Prostate gland (tissue), 2 donors: ENCODE measurements at places on chromosomes 11 and 22. TPM values are rescaled to one million over a fixed set of nuclear protein-coding genes. Genes with fewer than 3 reads are reported as not detected.

Gene MIOX
- not detected for total RNA-seq

Gene HEPHL1
- total RNA-seq: 0.09 TPM

Gene TFIP11
- 33.2 TPM for total RNA-seq

- no peak for DNase-seq
- no peak overlapping the region for H3K27ac ChIP-seq
- no peaks in the 10 kb centered on the region for H3K36me3 ChIP-seq
- no peaks in the 10 kb centered on the region for H3K4me1 ChIP-seq
- H3K27me3 ChIP-seq: no peaks in the 10 kb centered on the region
Measured at GRCh38 chr11:113189909-113190667, 124.3 kb upstream of the TTC12 start.

DNA sequence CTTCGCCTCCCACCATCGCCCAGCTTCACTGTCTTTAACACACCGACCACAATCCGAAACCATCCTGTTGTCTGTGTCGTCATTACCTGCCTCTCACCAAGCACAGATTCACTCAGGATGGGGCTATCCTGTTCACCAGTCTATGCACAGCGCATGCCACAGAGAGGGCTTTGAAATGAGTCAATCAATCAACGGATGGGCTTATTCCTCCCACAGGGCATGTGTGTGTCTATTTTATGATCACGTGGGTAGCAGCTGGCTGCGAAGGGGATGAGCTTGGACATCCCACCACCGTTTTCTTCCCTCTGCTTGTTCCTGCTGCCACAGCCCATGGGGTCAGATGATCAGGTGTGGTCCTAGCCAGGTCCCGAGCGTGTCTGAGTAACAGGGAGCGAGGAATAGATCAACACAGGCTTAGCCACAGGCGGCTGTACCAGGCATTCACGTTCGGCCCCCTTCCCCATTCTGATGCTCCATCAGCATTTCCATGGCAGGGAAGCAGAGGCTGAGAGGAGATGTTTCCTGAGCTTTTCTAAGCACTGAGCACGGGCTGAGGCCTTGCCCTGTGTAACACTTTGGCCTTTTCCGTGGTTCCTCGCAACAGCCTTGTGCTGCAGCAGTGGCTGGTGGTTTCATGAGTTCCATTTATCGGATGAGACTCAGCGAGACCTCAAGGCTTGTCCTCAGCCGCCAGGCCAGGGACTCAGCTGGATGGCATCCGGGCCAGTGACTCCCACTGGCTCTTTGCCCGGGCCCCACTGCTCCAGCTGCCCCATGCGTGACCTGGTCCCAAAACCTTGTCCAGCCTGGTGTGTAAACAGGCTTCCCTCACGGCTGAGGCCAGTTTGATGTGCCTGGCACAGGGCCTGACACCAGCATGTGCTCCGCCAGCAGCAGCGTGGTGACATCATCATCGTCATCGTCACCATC, 48.1 kb upstream of the FGF3 start:
- DNase-seq: no peak
- no peaks in the 10 kb centered on the region for H3K36me3 ChIP-seq
- H3K27me3 ChIP-seq: peaks cover 3% of the 10 kb centered on the region
- H3K4me1 ChIP-seq: no peaks in the 10 kb centered on the region

DNA sequence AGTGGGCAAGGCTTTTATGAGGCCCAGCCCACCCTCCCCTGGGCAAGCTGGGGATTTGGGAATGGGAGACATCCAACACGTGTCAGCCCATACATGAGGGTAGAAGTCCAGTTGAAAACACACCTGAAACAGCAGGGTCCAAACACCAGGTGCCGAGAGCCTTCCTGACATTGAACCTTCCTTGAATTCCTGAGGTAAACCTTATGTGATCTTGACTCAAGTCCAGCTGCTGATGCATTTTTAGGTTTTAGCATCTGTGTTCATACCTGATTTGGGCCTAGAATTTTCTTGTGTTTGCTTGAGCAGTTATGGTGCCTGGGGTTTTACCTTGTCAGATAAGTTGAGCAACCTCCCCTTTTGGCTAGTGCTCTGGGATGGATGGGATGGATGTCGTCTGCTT, 66.3 kb downstream of the CDKN1C start:
- no peaks in the 10 kb centered on the region for H3K4me1 ChIP-seq
- H3K27ac ChIP-seq: no peak overlapping the region
- no peaks in the 10 kb centered on the region for H3K36me3 ChIP-seq
- H3K27me3 ChIP-seq: no peaks in the 10 kb centered on the region
- H3K4me3 ChIP-seq: no peak overlapping the region
- no peak for DNase-seq

- no peaks in the 10 kb centered on the region for H3K27me3 ChIP-seq
- H3K36me3 ChIP-seq: no peaks in the 10 kb centered on the region
- H3K4me1 ChIP-seq: no peaks in the 10 kb centered on the region
- H3K4me3 ChIP-seq: no peak overlapping the region
- DNase-seq: no peak
Measured at GRCh38 chr22:49748514-49748913, 79.2 kb downstream of the BRD1 start.

DNA sequence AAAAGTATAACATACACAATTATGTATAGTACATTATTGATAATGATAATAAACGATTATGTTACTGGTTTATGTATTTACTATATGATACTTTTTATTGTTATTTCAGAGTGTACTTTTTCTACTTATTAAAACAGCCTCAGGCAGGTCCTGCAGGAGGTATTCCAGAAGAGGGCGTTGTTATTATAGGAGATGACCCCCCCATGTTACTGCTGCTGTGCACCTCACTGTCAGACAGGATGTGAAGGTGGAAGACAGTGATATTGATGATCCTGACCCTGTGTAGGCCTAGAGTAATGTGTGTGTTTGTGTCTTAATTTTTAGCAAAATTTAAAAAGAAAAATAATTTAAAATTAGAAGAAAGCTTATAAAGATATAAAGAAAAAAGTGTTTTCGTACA, 57.6 kb downstream of the REXO2 start:
- H3K27me3 ChIP-seq: no peaks in the 10 kb centered on the region
- H3K4me3 ChIP-seq: no peak overlapping the region
- H3K27ac ChIP-seq: no peak overlapping the region
- DNase-seq: no peak

DNA sequence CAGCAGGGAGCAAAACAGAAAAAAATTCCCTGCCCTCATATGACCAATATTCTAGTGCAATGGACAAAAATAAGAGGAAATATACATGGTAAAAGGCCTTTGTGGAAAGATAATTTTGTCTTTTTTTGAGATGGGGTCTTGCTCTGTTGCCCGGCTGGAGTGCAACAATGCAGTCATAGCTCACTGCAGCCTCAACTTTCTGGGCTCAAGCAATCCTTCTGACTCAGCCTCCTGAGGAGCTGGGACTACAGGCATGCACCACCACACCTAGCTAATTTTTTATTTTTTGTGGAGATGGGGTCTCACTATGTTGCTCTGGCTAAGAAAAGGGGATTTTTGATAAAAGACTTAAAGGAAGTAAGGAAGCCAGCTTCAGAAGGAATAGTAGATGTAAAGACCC, 25.7 kb upstream of the DDX10 start:
- no peaks in the 10 kb centered on the region for H3K36me3 ChIP-seq
- no peak for DNase-seq
- no peak overlapping the region for H3K4me3 ChIP-seq
- H3K4me1 ChIP-seq: no peaks in the 10 kb centered on the region

GRCh38 chr22:47355388-47355725, 592.9 kb downstream of the TBC1D22A start:
- no peak overlapping the region for H3K4me3 ChIP-seq
- H3K27ac ChIP-seq: no peak overlapping the region
- no peaks in the 10 kb centered on the region for H3K27me3 ChIP-seq
- H3K36me3 ChIP-seq: no peaks in the 10 kb centered on the region
- no peaks in the 10 kb centered on the region for H3K4me1 ChIP-seq

- H3K4me1 ChIP-seq: no peaks in the 10 kb centered on the region
- DNase-seq: no peak
- H3K4me3 ChIP-seq: no peak overlapping the region
- no peak overlapping the region for H3K27ac ChIP-seq
- H3K36me3 ChIP-seq: no peaks in the 10 kb centered on the region
Measured at GRCh38 chr11:61042961-61043540, 59.2 kb upstream of the CD5 start.

- no peaks in the 10 kb centered on the region for H3K4me1 ChIP-seq
- H3K36me3 ChIP-seq: no peaks in the 10 kb centered on the region
- no peak overlapping the region for H3K27ac ChIP-seq
- H3K27me3 ChIP-seq: no peaks in the 10 kb centered on the region
Measured at GRCh38 chr11:69298267-69299022, 4.5 kb downstream of the MYEOV start.

- no peaks in the 10 kb centered on the region for H3K4me1 ChIP-seq
- no peaks in the 10 kb centered on the region for H3K27me3 ChIP-seq
- H3K4me3 ChIP-seq: no peak overlapping the region
Measured at GRCh38 chr11:73671701-73672100, 25.3 kb downstream of the PLEKHB1 start.

- H3K4me3 ChIP-seq: no peak overlapping the region
- no peaks in the 10 kb centered on the region for H3K36me3 ChIP-seq
- DNase-seq: peak; percentile 41
- no peaks in the 10 kb centered on the region for H3K27me3 ChIP-seq
- H3K4me1 ChIP-seq: peaks cover 4% of the 10 kb centered on the region
- peak overlapping the region; percentile 98 for H3K27ac ChIP-seq
Measured at GRCh38 chr11:3853899-3854659, 1.4 kb upstream of the STIM1 start.

- no peak overlapping the region for H3K4me3 ChIP-seq
- H3K36me3 ChIP-seq: no peaks in the 10 kb centered on the region
Measured at GRCh38 chr11:42171046-42171445, 711.6 kb upstream of the LRRC4C start.
